Nucleus accumbens (tissue), 56 donors: ENCODE measurements at places on chromosomes 13 and 19.

- no peak for DNase-seq
Measured at GRCh38 chr13:110642291-110642981, 27.1 kb downstream of the NAXD start.

GRCh38 chr19:33134571-33135041 lies 2.7 kb downstream of the WDR88 start:
- no peak for DNase-seq

GRCh38 chr13:32008518-32009175 lies 22.9 kb upstream of the FRY start:
- no peak for DNase-seq

DNA sequence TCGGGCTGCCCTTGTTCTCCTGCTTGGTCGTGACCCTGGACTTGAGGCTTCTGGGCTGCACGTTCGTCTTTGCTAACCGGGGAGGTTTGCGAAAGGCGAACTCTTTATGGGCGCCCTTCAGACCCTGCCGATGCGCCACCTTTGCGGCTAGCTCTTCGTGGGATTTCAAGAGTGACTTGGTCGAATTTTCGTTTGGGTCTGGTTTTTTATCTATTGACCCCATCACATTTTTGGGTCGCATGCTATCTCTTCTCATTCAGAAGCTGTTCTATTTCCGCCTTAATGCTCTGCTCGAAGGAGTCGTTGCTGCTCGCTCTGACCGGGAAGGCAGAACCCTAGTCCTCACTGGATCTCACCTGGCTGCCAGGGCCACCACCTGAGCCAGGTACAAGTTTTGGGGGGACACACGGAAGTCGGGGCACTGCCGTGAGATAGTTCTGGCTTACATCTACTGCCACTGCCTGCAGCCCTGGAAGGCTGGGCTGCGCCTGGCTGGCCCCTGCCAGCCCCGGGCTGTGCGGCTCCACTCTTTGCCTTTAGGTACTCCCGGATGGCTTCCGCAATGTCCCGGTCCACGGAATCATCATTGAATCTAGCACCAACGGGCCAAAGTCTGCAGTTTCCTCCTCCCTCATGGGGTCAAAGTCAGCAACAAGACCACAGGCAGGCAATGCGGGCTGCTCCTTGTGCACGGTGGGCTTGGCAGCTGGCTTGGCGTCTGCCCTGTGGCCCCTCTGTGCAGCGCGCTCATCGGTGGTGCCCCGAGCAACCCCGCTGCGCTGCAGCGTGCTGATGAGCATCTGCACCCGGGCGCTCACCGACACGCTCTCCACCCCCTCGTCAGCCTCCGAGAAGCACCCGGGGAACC lies 16.2 kb downstream of the RB1 start:
- no peak for DNase-seq

GRCh38 chr19:6551607-6552450 lies 21.0 kb downstream of the TNFSF9 start:
- no peak for DNase-seq

GRCh38 chr19:8846819-8847218 lies 14.6 kb downstream of the MBD3L1 start:
- no peak for DNase-seq

DNA sequence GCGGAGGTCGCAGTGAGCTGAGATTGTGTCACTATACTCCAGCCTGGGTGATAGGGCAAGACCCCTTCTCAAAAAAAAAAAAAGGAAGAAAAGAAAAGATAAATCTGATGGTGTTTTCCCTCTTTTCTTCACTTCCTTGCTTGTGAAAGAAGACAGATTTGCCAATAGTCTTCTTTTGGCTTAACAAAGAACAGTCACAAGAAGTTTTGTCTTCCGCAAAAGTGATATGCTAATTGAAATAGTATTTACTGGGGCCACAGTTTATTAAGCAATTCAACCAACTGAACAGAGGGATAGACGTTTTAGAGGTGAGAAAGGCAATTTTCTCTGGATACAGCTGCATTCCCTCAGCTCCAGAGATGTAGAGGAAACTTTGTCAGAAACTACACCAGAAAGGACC lies 22.9 kb upstream of the PLAUR start:
- no peak for DNase-seq

DNA sequence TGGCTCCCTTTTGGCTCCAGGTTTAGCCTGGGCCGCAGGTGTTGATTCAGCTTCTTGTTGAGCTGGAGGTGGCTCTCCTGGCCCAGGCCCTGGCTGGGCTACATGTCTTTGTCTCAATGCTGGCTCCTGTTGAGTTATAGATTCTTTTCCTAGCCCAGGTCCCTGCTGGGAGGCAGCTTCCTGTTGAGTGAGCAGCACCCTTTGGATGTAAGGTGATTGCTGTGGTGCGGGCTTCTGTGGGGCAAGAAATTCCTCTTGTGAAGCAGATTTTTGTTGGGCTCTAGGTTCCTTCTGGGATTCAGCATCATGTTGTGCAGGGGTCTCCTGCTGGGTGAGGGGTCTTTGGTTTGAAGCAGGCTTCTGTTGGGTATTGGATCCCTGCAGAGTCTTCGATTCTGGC lies 545 bp downstream of the LIPE start:
- DNase-seq: no peak

- DNase-seq: no peak
Measured at GRCh38 chr13:26629260-26629825, 71.9 kb downstream of the WASF3 start.

DNA sequence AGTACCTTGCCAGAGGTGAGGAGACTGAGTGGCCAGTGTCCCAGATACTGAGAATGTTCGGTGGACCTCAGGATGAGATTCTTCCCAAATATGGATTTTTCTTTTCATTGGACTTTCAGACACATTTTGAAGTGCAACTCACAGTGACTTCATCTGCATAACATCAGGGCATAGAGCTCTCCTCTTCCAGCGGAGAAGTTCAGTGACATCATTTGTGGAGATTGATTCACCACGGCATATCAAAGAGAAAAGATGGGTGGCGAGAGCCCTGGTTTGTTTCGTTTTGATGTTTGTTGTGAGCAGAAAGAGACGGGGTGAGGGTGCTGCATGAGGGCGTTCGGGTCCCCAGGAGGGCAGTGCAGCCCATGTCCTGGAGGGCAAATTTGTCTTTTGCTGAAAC lies 120.1 kb upstream of the GPR12 start:
- DNase-seq: no peak

- DNase-seq: no peak
Measured at GRCh38 chr19:45349430-45349941, 8.9 kb downstream of the KLC3 start.

DNA sequence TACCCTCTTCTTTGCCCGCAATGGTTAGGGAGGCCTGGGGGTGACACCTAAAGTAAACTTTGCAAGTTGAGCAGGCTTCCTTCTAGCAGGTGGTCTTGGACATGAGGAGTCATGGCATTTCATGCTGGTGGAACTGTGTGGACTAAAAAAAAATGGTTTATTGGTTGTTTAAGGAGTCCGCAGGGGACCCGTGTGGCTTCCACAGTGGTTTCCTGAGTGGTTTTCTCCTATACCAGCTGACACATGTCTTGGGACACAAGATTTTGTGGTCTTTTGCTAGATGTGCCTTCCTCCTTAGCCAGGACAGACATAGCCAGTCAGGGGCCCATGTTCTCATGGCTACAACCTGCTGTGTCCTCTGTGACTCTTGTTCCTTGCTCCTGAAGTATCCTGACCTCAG lies 1.5 kb downstream of the ZNF543 start:
- DNase-seq: no peak

GRCh38 chr13:72463561-72463960 lies 263.9 kb downstream of the MZT1 start:
- DNase-seq: no peak

DNA sequence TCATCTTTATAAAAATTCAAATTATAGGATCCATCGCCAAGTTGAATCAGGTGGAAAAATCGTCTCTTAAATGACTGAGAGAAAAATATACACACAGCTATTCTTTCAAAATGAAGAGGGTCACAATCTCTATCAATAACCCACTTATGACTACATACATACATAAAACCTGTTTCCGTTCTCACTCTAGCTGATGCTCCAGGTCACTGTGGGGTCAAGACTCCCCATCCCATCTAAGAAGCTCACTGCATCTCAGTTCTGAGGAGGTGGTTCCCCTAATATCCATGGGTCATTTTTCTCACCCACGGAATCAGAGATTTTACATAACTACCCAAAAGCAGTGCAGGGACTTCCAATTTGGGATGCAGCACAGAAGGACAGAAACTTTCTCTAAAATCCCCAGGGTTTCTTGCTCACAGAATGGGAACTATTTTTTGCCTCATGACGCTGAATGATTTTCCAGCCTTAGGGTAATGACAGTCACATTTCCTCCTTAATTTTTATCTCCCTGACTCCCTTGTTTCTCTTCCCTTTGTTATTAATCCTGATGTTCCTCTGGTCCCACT lies 56.8 kb downstream of the DOCK9 start:
- no peak for DNase-seq

- no peak for DNase-seq
Measured at GRCh38 chr13:80265348-80265747, 75.6 kb downstream of the SPRY2 start.

GRCh38 chr13:113500530-113501265 lies 10.2 kb upstream of the DCUN1D2 start:
- DNase-seq: no peak

- peak; percentile 66 for DNase-seq
Measured at GRCh38 chr19:5308451-5309437, 31.9 kb downstream of the PTPRS start.
